Stimulated activated CD4-positive, alpha-beta T cell treated with anti-CD3 and anti-CD28 coated beads, Interleukin-1b, Interleukin-23, amount 100 ng/mL, for 4 hours (primary cell): ENCODE measurements at places on chromosomes 7 and 10.

DNA sequence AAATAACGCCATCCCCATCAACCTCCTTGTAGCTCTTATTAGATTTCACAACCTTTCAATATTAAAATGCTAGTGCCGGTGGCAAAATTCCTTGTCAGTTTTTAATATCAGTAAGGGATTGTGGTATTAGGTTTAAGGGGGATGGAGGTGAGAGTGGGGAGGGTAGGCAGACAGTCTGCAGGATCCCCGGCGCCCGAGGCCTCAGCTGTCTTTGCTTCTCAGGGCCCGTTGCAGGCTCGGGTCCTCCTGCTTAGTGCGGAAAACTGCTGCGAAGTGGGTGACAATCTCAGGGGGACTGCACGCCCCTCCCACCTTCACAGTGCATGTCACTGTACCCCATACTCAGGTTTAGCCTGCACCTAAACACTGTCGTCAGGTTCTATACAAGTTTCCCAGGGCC lies 274.3 kb upstream of the PODXL start:
- DNase-seq, result no peak

DNA sequence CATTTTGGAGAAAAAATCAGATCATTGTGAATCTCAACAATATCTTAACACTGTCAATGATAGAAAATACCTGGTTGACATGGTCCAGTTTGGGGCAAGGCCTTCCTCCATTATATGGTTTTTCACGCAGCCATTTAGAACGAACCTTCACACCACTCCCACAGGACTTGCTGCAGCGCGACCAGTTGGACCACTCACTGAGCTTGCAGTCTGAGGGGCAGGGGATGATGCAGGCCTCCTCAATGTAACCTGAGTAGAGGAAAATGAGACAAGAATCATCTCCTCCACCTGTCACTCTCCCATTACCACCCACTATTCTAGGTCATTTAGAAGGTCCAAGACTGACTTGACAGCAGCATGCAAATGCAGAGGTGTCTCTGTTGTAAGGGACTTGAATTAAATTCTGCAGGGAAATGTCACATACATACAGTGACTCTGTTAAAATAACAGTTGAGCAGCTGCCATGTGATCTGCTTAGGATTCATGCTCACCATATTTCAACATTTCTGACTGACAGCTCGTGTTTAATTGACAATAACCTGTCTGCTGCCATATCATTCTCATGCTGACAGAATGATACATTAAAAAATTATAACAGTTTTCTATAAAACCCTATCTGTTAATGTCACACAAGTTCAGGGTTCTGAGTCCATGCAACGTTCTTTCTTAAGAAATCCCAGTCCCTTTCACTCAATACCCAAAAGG lies 403.0 kb downstream of the THSD7A start:
- no peak for DNase-seq

GRCh38 chr10:110150981-110151380 lies 56.4 kb upstream of the MXI1 start:
- no peak for DNase-seq

DNA sequence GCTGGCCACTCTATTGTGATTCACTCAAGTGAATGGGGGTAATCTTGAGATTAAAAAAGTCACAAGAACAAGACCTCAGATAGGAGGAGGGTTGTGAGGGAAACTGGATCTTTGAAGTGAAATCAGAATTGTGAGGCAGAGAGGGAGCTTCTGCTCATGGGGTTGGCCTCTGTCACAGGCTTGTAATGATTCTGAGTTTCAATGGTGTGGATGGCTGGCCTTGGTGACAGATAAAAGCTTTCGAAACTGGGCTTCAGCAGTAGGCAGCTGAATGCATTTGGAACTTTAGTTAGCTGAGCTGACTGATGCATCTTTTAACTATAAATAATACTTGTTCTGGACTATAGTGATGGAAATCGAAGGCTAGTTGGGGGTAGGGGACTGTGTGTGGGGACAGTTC lies 12.2 kb downstream of the TAS2R60 start:
- DNase-seq, result no peak

- no peak for DNase-seq
Measured at GRCh38 chr10:112124866-112125265, 58.7 kb downstream of the GPAM start.

DNA sequence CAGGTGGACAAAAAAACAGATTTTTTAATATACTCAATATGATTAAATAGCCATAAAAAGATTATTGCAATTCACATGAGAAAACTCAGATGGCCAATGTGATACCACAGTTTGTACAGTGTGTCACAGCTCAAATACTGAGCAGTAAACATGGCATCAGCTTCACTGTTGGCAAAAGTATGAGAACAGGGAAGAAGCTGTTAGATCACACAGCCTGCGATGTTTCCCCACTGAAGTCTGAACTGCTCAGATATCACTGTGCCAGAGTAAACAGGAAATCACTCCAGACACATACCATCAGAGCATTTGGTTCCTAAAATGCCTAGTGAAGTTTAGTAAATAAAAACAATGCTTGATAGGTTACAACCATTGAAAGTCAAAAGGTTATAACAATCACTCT lies 347.8 kb downstream of the ETV1 start:
- no peak for DNase-seq
